ENCODE measurements at places on chromosomes 5 and 9. TPM values are rescaled to one million over a fixed set of nuclear protein-coding genes. Genes with fewer than 3 reads are reported as not detected.

CYLC2 gene
- not detected for total RNA-seq

DNAI1 gene
- not detected for total RNA-seq

FBXW2 gene
- 88.3 TPM for total RNA-seq

GRCh38 chr9:116697887-116698286 is 10.8 kb downstream of the TRIM32 start:
- H3K4me1 ChIP-seq, result no peaks in the 10 kb centered on the region
- no peak overlapping the region for H3K4me3 ChIP-seq
- no peaks in the 10 kb centered on the region for H3K27me3 ChIP-seq
- DNase-seq, result no peak
- H3K27ac ChIP-seq, result no peak overlapping the region
- H3K36me3 ChIP-seq, result peaks cover 28% of the 10 kb centered on the region

- H3K4me1 ChIP-seq, result no peaks in the 10 kb centered on the region
- no peaks in the 10 kb centered on the region for H3K27me3 ChIP-seq
- no peak overlapping the region for H3K27ac ChIP-seq
- no peak overlapping the region for H3K4me3 ChIP-seq
- no peak for DNase-seq
- no peaks in the 10 kb centered on the region for H3K36me3 ChIP-seq
Observed at GRCh38 chr9:130186839-130187522, 14.8 kb downstream of the NCS1 start.

DNA sequence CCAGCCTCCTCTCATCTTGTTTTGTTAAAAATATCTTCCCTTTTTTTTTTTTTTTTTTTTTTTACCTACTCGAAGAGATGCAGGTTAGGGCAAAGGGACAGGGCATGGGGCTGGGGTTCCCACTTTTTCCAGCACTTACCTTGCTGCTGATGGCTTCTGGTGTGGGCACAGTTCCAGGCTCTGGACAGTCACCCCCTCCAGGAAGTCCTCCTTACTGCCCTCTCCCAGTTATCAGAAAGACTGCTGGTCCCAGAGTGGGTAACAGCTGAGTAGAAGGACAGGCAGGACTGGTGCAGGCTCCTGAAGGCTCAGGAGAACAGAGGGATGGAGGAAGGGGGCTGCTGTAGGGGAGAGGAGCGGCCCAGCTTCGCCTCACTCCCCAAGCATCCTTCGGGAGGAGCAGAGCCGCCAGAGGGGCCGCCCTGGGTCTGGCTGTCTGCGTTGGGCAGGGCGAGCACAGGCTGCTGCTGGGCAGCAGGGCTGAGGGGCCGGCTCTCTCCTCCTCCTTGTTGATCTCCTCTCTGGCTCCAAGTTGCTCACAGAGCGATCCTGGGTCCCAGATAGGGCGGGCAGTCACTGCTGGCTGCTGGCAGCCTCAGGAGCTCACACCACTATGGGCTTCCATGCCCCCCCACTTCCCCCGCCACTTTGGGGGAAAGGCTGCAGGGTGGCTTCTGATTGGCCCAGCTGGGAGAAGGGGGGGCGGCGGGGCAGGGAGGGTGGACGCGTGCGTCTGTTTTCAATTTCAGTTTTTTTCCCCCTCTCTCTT is at the start of gene PDGFRB:
PDGFRB (minus strand) TSS at position 588 of the 769 bp plus-strand sequence. CDS start 18,798 bp downstream, outside the sequence.
- H3K27me3 ChIP-seq, result no peaks in the 10 kb centered on the region
- H3K4me3 ChIP-seq, result peak within 1 kb of the TSS; percentile 56
- H3K27ac ChIP-seq, result peak within 1 kb of the TSS; percentile 57
- peaks cover 45% of the 10 kb centered on the region for H3K4me1 ChIP-seq
- no peaks in the 10 kb centered on the region for H3K36me3 ChIP-seq
- DNase-seq, result peak; percentile 63
